ENCODE measurements at places on chromosomes 12 and 14.

DNA sequence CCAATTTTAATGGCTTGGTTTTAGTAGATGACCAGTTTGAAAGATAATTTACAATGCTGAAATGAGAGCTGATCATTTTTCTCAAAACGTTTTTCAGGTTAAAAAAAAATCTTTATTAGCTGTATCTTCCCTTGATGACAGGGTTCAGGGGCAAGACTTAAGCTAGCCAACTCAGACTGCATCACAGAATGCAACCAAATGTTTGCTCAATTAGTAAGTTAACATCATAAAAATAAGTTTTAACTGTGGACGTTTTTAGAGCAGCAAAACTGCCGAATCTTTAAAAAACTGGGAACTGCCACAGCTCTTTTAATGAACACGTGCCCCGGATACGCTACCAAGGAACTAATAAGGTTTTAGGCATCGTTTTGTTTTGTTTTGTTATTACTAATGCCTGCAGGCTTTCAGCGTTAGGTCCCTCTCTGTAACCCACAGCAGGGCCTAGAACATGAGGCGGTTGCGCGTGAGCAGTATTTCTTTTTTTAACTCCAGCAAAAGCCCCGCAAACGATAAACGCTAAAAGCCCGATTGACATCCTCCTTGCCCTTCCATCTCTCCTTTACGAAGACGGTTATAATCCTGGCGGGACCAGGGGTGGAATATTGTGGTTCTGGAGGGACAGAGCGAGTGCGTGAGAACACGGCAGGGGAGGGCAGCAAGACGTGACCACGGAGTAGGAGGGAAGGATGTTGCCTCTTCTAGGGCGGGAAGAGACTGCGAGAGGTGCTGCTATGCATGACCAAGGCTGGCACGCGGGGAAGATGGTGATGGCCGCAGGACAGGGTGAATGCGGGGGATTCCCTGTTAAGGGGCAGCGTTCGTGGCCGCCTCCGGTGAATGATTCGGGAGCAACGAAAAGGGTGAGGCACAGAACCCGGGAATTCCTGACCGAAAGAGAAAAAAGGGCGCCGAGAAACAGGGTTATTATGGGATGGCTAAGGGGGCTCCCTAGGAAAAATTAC lies 652 bp downstream of the SUPT16H start:
- DNase-seq = peak; percentile 69

DNA sequence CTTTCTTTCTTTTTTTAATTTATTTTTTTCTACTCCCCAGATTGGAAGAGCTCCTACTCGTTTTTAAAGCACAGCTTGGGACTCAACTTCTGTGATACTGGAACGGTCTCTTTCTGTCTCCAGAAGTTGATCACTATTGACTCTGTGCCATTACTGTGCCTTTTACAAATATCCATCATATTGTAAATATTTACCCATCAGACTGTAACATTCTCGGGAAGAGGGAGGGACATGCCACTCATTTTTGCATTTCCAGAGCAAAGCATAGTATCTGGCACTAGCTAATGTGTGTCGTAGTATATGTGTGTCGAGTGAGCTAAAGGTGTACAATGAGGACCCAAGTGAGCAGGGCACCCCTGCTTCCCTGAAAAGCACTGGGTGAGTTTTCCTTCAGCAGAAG lies 24.0 kb upstream of the GSG1 start:
- no peak for DNase-seq

GRCh38 chr12:4943067-4943937 lies 33.6 kb downstream of the KCNA1 start:
- DNase-seq = no peak

GRCh38 chr14:104115131-104115600 lies 23.2 kb upstream of the KIF26A start:
- DNase-seq = no peak

- DNase-seq = no peak
These were observed 391.4 kb downstream of the C12orf75 start for GRCh38 chr12:105721891-105722290.

DNA sequence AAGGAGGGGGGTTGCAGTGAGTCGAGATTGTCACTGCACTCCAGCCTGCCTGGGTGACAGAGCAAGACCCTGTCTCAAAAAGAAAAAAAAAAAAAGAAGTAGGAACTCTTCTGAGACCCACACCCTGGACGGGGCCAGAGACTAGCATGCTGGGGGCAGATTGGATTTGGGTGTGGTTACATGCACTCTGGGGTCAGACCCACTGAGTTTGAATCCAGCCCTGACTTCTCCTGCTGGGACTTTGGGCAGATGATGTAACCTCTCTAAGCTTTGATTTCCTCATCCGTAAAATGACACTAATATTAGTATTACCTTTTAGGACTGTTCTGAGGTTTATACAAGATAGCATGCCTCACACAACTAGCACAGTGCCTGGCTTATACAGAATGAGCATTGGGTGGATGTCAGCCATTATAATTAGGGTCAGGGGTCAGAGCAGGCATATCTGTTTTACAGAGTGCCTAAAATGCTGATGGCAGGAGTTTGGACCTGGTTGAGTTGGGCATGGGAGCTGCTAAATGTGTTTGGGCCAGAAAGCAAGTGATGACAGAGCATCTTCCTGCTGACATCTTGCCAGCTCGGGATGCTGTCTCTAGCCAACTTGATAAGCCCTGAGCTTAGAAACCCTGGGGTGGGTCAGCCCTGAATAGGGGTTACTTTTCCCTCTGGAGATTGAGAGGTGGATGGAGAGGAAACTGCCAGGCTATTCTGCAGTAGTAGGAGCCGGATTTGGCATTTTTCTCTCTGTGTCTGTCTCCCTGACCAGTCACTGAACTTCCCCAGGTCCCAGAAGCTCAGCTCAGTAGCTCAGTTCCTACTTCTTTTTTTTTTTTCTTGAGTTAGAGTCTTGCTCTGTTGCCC lies 15.5 kb downstream of the TPCN1 start:
- DNase-seq = no peak

DNA sequence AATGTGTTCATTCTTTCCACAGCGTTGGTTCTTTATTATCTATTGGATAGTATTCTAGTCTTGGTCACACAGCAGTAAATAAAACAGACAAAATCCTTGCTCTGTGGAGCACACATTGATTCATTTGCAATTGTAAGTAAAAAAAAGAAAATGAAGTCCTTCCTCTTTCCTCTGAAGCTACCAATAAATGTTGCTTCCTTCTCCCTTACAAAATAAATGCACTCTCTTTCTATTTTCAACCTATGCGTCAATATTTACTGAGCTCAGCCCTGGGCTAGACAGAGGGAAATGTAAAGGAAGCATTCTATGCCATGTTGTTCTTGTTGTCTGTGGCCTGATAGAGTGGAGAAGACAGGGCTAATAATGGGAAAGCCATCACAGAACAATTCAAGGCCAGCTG lies 2.9 kb downstream of the ABHD12B start:
- DNase-seq = no peak

GRCh38 chr14:96139169-96139568 lies 65.5 kb upstream of the BDKRB2 start:
- DNase-seq = no peak

GRCh38 chr12:121793838-121794533 lies 498 bp upstream of the RHOF start:
- DNase-seq = peak; percentile 92

DNA sequence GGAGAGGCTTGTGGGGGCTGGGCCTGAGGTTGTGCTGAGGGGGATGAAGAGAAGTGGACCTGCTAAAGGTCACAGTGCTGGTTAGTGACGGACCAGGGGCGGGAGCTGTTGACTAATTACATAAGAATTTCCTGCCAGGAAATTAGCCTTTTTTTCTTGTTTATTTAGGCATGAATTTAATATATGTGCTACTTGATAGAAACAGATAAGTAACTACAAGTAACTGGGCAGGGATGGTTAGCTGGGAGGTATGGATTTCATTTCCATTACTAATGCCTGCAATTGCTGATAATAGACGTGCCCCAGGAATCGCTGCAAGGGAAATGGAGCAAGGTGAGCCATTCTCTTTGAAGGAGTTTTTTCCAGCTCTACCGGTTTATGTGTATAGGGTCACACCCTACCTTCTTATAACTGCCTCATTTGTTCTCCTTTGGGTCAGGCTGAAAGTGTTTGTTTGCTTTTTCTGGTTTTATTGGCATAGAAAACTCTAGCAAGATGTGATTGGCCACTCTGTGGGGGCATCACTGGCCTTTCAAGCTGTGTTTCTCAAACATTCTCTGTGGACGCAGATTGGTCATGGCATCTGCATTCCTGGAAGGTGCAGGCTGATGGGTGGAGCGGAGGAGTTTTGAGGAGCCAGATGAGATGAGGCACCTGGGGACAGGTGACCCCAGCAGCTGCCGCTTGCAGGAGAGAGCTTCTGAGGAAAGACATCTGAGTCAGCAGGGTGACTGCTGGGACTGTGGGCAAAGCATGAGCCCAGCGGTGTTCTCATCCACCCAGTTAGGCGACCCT lies 19.0 kb upstream of the GPRC5A start:
- peak; percentile 92 for DNase-seq

DNA sequence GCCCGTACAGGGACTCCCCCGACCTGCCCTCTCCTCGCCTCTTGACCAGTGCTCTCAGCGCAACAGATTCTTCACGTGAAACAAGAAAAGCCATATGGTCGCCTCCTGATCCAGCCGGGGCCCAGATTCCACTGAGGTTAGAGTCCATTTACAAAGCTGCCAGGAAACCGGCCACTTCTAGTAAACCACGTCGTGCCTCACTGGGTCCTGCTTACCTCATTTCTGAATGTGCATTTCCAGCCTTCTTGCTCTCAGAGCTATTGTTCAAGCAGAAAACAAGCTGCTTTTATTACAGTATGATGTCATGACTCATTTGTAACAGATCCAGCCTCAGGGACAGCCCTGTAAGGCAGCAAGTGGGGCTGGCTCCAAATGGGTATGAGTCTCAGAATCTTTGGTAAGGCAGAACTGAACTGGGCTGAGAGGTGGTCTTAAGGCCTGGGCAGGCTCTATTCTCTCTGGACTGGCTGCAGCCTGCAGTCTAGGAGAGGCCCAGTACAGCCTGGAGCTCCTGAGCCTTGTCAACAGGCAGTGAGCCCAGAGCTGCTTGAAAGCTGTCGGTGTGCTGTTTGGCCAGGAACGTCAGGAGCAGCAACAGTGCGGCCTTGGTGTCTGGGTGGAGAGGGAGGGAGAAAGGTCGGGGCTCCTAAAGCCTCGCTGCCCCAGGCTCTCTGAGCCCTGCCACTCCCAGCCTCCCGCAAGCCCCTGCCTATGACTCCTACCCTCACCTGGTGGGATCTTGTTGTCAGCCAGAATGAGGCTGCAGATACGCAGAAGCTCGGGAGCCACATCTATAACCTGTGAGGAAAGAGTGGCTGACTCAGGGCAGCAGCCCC lies 8.3 kb downstream of the REC8 start:
- peak; percentile 67 for DNase-seq

- DNase-seq = peak; percentile 38
These were observed 16.0 kb upstream of the OR6S1 start for GRCh38 chr14:20657216-20658211.

DNA sequence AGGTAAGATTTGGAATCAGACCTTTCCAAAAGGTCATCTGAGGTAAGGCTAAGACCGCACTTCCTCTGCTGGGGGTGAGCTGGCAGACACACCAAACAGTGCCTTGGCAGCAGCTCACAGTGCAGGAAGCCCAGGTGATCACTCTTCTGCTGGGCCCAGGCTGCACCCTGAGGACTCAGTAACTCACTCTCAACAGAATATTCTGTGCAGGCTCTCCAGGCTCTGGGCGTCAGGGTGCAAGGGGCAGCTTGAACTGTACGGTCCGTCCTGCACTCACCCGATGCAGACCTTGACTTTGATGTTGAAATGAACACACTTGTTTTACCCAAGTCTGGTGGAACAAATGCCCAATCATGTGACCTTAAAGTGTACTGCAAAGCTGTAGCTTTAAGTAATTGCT lies 6.0 kb downstream of the ALKBH2 start:
- DNase-seq = no peak

DNA sequence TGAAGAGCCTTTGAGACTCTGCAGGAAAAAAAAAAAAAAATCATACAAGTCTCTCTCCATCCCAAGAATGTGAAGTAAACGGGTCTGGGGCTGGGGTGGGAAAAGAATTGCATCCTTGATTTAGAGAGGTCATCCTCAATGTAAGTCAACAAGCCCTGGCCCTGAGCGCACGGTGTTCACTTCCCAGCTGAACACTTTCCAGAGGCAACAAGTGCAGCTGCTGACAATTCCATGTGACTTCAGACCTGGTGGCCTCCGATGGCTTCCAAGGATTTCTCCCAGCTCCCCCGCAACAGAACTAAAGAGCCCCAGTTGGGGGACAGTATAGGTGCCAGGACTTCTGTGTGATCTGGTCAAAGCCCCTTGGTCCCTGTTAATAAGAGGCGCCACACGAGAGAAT lies 2.4 kb downstream of the RILPL1 start:
- DNase-seq = no peak

- no peak for DNase-seq
These were observed 2.0 kb downstream of the PPP1R13B start for GRCh38 chr14:103845327-103845726.

- DNase-seq = no peak
These were observed 8.7 kb downstream of the DNAI7 start for GRCh38 chr12:25186038-25186787.

GRCh38 chr14:88422047-88422446 lies 36.6 kb downstream of the SPATA7 start:
- no peak for DNase-seq

DNA sequence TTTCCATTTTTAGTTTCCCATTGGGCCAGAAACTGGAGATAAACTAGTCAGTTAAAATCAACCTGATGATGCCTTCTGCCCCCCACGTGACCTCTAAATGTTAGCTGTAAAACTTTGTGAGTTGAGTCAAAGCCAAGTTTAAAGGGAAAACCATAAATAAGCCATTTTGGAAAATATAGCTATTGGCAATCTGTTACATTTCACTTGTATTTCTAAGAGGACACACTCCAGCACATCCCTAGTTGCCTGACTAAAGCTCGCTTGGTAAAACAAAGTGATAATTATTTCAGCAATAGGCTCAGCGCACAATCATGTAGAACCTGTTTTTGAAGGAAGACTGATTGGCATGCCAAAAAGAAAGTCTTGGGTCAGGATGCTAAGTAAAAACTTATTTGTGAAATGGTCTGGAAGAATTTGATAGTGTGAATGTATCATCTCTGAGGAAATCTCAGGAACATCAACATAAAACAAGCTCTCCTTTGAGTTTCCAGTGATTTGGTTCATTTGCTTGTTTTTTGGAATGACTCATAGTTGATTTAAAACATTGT lies 49.2 kb upstream of the AEBP2 start:
- no peak for DNase-seq

DNA sequence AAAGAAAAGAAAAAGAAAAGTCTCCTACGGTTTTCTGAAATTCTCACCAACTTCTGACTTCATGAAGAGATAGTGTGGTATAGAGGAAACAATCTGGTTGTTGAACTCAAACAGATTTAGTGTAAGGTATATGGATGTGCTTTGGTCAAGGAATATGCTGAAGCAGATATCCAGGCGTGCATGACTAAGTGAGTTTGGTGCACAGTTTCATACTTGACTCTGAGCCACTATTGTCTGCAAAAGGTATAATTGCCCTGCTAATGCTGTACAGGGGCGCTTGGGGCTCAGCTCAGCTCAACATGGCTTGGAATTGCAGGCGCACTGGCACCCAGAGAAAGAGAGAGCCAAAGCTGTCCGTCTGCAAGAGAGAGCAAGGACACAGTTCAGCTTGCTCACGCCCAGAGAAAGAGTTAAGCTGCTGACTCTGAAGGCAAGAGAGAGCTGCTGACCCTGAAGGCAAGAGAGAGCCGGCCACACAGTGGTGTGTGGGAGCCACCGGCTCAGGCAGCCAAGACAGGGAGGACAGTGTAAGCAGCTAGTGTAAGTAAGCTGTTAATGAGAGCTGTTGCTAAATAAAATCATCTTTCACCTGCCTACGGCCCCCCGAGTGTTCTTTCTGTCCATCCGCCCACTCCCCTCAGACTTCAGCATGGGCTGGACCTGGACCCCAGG lies 66.4 kb upstream of the SLC38A4 start:
- DNase-seq = no peak

Measured in EL (cell line).